ENCODE measurements at places on chromosomes 12 and 14.

- peak; percentile 9 for DNase-seq
Measured at GRCh38 chr14:104724981-104725771, 1.1 kb downstream of the ADSS1 start.

GRCh38 chr12:75479963-75480461 is 543 bp upstream of the GLIPR1 start:
- DNase-seq: no peak

DNA sequence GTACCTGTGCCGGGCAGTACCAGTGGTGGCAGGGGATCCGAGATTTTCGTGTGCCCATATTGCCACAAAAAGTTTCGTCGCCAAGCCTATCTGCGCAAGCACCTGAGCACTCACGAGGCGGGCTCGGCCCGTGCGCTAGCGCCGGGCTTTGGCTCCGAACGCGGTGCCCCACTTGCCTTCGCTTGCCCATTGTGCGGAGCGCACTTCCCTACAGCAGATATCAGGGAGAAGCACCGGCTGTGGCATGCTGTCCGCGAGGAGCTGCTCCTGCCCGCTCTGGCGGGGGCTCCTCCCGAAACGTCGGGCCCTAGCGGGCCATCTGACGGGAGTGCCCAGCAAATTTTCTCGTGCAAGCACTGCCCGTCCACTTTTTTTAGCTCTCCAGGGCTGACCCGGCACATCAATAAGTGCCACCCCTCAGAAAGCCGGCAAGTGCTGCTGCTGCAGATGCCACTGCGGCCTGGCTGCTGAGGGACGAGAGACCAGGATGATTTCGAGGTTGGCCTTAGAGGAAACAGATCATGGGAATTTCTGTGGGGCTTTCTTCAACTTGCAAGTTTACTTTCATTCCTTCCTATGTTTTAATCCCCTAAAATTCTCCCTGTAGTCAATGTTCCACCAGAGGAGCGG is 1.6 kb downstream of the INSM2 start:
- DNase-seq: no peak

DNA sequence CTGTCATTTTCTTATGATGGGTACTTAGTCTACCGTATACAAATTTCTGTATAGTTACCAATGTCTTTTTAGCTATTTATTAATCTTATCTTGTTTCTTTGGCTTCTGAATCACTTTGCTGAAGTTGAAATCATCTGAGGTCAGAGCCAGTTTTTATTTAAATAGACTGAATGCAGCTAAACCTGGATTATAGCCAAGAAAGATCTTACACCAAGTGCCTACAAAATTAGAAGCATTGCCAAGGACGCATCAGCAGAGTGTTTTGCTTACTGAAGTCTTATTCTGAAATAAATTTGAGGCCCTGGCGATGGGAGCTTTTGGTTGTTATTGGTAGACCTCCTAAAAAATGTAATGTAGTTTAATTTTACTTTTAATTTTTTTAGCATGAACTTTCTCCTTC is 128.2 kb downstream of the RGS6 start:
- no peak for DNase-seq

DNA sequence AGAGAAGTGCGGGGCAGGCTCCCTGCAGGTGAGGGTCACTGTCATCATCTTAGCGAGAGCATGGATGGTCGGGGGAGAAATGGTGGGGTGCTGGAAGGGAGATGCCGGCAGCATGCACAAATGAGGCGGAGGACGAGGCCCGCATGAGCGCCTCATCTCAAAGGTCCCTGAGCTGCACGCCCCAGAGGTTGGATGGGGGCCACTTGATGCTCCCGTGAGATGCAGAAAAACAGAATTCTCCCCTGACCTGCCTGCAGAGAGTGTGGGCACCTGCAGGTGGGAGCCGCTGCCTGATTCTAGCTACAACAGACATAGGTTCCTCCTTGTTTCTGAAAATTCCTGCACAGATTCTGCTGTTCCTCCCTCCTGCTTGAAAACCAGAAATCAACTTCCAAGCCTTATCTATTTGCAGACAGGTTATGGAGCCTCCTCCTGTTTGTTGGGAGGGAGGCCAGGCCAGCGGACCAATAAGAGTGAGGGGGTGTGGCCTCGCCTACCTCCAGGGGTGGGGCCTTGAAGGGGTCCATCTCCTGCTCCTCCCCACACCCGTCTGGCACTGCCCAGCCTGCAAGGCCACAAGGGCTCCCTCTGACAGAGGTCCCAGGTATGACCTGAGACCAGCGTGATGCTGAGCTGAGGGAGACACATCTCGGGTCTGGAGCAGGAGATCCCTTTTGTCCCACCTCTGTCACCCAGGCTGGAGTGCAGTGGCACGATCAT is 67.2 kb downstream of the KDM2B start:
- DNase-seq: peak; percentile 2

DNA sequence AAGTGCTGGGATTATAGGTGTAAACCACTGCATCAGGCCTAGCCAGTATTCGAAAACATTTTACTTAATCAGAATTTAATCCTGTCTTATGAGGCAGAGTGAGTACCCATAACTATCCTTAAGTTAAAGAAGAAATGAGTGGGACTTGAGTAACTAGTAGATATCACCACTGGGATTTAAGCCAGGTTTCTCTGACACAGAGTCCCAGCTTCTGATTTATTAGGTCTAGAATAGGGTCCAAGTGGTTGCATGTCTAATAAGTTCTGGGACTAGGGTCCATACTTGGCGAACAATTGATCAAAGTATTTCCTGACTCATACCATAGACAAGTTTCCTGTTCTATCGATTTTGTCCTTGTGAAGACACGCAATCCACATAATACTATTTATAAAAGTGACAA is 18.9 kb downstream of the PTPRB start:
- DNase-seq: no peak

DNA sequence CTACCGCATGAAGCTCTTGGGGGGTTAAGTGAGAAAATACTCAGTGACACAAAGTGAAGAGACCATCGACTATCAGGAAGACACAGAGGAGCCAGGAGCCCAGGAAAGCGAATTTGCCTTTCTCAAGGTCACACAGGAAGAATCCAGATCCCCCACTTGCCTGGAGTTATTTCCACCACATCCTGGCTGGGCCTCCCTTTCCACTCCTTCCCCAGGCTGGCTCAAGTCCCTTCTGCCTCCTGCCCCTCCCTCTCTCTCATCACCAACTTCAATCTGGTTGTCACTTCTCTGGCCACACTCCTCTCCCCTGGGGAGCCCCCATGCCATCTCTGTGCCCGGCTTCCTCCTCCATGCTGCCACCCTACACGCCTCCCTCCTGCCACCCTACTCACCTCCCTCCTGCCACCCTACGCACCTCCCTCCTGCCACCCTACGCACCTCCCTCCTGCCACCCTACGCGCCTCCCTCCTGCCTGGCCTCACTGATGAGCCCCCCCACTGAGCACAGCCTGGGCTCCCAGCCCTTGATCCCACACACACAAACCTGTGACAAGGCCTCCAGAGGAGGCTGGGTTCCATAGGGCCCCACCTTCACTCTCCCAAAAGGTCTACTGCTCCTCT is 6.3 kb downstream of the SCNN1A start:
- no peak for DNase-seq

DNA sequence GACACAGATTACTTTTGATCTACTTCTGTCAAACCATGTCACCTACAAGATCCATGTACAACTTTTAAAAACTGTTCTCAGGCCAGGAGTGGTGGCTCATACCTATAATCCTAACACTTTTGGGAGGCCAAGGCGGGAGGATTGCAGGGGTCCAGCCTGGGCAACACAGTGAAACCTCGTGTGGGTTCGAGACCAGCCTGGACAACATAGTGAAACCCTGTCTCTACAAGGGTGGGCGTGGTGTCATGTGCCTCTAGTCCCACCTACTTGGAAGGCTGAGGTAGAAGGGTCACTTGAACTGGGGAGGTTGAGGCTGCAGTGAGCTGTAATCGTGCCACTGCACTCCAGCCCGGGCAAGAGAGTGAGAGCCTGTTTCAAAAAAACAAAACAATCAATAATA is 5.7 kb downstream of the WDR20 start:
- DNase-seq: no peak

DNA sequence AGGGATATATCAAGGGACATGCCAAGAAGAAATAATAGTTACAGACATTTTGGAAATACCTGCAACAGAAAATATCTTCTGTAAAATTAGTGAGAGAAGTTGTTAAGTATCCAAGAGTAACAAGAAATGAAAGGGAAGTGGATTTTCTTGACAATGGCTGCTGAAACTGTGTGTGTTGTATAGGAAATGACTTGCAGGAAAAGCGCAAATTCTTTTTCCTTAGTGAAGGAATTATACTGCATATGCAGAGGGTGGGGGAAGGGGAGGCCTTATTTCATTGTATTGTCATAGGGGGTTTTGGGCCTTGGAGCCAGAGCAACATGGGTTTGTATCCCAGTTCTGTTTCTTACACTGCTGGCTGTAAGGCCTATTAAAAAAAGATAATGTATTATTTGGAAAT is 84.4 kb upstream of the DDHD1 start:
- DNase-seq: no peak

GRCh38 chr12:126493366-126494108 is 1428.3 kb downstream of the AACS start:
- DNase-seq: no peak

- DNase-seq: no peak
Measured at GRCh38 chr12:68007033-68007432, 17.8 kb downstream of the IFNG-AS1 start.

GRCh38 chr14:65976761-65977404 is 509.3 kb upstream of the CCDC196 start:
- no peak for DNase-seq

DNA sequence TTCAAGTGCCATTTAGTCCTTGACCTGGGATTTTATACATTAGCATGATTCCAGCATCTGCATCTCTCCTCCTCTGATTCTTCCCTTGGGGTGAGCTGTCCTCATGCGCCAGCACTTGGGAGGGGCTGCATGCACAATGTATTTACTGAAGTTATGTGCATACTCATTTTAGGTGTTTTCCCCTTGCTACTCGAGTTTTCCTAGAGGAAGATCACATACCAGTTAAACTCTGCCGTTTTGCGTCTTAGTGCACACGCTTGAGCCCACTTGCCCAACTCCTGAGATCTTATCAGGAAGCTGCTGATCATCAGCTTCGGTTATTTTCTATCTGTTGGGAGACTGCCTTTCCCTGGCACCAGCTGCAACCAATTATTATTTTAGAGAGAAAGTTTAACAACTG is 78.8 kb downstream of the C14orf132 start:
- DNase-seq: no peak

DNA sequence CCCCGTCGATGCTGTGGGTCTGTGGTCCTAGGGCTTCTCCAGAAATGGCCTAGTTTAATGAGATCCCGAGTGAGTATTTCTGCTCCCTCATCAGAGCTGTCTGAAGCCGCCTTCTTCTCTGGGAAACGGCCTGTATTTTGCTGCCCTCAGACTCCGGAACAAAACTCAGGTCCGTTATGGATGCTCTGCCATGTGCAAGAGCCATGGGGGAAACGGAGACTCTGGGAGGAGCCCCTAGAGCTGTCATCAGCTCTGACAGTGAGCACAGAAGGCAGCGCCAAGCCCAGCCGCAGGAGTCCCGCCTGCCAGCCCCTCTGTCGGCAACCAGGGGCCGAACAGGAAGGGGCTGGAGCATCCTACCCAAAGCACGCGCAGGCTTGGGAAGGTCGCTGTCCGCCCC is 192.4 kb upstream of the PRMT8 start:
- DNase-seq: no peak

DNA sequence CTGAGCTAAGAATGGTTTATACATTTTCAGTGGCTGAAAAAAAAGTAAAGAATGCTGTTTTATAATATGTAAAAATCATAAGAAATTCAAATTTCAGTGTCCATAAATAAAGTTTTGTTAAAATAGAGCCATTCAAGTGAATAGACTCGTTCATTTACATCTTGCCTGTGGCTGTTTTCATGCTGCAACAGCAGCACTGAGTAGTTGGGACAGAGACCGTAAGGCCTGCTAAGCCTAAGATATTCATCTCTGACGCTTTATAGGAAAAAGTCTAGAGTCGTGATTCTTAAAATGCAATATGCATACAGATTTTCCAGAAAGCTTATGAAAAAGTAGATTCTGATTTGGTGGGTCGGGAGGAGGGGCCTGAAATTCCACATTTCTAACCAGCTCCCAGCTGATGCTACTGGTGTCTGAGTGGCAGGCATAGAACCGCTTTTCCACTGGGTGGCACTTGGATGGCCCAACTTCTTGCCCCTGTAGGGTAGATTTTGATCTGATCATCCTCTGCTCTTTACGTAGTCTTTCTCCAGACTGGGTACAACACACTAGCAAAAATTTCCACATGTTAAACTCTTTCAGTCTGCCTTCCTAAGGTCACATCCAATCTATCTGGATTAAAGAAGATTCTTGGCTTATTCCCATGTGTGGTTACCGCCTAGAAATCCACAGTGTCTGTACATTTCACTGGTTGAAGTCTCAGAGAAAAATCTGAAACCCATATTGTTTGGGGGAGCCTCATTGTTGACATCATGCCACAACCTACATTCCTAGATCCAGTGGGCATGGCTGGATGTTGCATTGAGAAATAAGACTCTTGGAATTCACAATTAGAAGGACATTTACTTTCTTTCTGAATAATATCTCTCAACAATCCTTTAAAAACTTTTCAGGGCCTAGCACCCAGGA is 151.2 kb downstream of the C12orf75 start:
- no peak for DNase-seq

DNA sequence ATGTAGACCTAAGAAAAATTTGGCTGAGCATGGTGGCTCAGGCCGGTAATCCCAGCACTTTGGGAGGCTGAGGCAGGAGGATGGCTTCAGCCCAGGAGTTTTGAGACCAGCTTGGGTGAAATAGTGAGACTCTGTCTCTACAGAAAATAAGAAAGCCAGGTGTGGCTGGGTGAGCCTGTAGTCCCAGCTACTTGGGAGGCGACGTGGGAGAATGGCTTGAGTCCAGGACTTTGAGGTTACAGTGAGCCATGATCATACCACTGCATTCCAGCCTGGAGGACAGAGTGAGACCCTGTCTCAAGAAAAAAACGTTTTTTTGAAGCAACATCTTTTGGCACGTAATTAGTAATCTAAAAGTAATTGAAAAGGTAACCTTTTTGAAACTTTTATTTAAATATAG is 70.9 kb downstream of the FERMT2 start:
- no peak for DNase-seq

DNA sequence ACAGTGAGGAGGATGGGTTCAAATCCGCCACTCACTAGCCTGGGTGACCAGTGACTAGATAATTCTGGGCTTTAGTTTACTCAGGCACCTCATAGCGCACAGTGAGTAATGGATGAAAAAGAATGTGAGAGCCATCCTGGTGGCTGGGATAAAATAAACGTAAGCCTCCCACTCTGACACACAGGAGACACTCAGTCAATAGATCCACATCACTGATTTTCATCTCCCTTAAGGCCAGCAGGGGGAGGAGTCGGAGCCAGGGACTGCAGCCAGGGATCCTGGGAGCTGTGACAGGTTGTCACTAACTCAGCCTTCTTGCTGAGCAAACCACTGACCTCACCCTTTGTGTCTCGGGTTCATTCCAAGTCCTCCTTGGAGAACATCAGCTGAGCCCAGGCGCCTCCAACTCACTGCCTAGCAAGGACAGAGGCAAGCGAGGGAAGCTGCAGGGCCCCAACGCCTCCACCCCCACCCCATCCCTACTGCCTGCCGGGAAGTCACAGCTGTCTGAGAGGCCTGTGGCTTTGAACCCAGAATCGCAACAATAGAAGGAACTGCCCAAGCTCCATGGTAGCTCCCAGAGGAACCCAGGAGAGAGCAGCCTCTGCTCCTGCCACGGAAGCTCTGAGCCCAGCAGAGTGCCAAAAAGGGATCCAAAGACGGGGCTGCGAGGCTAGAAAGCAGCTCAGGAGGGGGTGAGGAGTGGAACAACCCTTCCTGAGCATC is 30.7 kb downstream of the PXN start:
- DNase-seq: peak; percentile 61

- no peak for DNase-seq
Measured at GRCh38 chr14:59422069-59422881, 42.9 kb downstream of the GPR135 start.
